ENCODE measurements at places on chromosomes 6 and 20.

- DNase-seq = no peak
Observed at GRCh38 chr6:25270559-25270958, 8.6 kb upstream of the CARMIL1 start.

DNA sequence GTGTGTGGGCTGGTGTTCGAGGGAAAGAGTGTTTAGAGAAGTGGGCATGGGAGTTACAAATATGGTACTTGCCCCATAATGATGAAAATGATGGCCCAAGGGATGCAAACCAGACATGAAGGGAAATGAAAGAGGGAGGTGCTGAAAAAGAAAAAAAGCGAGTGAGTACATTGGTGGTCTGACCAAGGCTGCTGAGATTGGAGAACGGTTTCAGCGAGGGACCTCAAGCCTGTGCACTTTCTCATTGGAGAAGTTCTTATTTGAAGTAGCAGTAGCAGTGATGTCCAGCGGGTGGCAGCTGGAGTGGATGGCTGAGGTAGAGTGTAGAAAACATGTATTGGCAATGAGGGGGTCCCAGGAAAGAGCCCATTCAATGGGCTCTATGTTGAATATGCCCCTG is 54.8 kb downstream of the TNFAIP3 start:
- DNase-seq = no peak

GRCh38 chr6:153145591-153145990 is 14.5 kb upstream of the RGS17 start:
- no peak for DNase-seq

GRCh38 chr6:26485112-26485780 is 14.9 kb upstream of the BTN1A1 start:
- no peak for DNase-seq

DNA sequence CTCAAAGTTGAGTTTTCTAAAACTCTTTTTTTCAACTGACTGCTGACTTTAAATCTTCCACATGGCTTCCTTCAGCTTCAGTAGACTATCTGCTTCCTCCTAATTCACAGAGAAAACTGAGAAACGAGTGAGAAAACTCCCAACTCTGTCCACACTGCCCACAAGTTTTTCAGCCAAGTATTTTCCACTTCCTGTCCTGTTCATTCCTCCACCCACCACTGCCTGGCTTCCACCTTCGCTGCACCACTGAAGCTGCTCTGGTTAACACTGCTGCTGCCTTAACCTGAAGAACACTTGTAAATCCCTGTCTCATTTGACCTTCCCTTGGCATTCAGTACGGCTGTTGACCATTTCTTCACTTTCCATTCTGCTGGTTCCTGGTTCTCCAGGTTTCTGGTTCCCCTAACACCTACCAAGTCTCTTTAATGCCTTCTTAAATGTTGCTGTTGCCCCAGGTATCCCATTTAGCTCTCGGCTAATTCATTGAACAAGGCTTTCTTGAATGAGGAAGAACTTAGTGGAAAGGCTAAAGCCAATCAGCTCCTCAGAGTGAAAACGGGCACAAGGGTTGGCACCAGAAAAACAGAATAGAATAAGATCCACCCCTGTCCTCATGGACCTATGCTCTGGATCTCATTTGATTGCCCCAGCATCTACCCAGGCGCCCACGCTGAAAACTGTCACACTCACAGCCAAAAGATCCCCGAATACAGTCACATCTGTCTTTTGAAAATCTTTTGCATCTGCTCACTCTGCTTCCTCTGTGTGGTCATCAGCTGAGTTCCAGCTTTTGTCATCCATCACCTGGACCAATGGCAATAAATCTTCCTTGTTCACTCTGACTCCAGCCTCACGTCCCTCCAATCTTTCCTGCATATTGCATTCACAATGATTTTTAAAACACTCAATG is 104.4 kb upstream of the TAB2 start:
- peak; percentile 65 for DNase-seq

- DNase-seq = peak; percentile 49
Observed at GRCh38 chr20:40986774-40987173, 41.8 kb upstream of the TOP1 start.

DNA sequence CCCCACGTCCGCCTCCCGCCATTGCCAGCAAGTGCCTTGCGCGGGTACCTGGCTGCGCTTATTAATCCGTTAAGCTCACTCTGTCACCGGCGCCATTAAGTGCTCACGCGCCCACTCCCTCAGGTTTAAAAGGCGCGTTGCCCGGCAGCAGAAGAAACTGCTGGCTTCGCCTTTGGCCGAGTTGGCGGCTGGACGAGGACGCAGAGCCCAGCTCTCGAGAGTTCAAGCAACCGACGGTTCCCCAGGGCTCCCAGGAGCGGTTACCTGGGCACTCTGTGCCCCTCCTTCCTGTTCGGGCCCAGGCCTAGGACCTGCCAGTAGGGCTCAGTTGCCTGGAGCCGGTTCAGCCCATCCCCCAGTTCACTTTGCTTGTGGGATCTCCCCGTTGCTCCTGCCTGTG is at the start of gene GGTLC1:
Gene GGTLC1, minus strand, starts transcription at position 219 of the 400 bp plus-strand sequence. CDS start 2,168 bp downstream, outside the sequence.
- DNase-seq = no peak

GRCh38 chr6:149200282-149200945 is 117.1 kb upstream of the TAB2 start:
- DNase-seq = no peak

DNA sequence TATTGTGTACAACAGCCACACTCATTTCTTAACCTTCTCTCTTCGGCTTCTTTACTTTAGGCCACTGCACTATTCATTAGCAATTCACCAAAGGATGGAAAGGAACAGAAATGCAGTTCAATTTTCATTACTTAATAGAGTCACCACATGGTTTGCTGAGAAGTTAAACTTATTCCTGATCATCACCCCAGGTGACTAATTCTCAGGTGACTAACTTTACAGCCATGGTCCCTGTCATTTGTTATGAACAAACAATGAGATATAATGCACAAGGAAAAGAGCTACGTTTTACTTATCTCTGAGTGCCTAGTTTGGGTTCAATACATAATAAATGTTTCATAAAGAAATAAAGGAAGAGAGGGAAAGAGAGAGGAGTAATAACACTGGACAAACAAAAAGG is 45.8 kb upstream of the DST start:
- DNase-seq = no peak

DNA sequence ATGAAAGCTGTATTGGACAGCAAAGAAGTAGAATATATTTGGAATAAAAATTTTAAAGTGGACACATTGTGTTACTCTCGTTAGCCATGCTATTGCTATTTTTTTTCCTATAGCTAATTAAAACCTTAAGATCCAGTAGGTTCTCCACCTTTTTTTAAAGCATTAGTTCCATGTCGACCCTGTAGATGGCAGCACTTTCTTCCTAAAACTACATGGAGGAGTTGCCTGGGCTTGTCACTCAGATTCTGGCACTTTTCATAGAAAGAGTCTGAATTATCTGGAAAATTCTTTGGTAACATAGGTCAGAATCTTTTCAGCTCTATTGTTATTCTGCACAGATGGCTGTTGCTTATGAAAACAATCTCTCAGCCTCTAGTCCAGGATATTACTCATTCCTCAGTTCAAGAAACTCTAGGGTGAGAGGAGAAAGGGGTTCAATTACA is 42.0 kb upstream of the ESR1 start:
- DNase-seq = peak; percentile 60

GRCh38 chr20:35773154-35773751 is 1.4 kb downstream of the PHF20 start:
- DNase-seq = peak; percentile 72

GRCh38 chr6:166565084-166565967 is 21.2 kb downstream of the RAMACL start:
- no peak for DNase-seq

DNA sequence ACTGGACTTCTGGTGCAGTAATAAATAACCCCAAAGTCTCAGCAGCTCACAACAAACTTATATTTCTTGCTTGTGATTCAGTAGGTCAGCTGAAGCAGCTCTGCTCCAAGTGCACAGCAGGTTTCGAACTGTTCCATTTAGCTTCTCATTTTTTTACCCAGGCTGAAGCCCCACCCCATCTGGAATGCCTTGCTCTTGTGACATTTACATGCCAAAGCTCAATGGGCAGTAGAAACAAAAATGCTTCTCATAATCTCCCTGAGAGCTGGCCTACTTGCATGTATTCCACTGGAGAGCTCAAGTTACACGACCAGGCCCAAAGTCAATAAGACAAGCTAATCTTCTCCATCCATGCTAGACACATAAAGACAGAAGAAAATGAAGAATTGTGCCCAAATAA is 165.2 kb downstream of the HAO1 start:
- no peak for DNase-seq

GRCh38 chr6:46719099-46719498 is 16.1 kb downstream of the PLA2G7 start:
- DNase-seq = no peak

DNA sequence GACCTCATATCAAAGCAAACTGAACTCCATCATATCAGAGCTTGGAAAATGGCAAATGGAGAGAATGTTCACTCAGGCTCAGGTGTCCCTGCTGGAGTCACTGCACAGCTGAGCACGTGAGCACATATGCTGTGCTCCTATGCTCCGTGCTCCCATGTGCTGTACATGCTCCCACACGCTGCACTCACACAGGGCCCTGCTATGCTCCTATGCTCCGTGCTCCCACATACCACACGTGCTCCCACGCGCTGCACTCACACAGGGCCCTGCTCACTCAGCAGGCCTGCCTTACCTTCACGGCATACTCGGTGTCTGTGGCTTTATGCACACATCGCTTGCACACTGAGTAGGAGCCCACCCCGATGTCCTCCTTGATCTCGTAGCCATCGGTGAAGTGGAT is 65.7 kb upstream of the MPC1 start:
- no peak for DNase-seq

DNA sequence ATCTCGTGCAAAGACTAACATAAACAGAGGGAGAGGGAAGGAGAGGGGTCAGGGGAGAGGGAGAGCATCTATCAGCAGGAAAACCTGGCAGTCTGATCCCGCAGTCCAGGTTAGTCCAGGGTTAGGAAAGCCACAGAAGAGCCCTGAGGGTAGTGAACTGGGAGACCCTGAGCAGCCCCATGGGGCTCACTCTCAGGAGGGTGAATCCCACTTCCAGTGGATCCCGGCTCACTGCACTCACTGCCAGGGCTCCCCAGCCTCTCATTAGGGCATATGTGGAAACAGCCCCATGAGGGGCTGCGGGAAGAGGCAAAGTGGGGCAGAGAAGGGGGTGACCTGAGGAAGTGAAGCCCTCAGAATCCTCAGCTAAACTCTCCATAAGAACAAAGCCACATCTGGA is 329.9 kb downstream of the UBE3D start:
- no peak for DNase-seq

GRCh38 chr6:79635232-79635543 is 4.1 kb downstream of the SH3BGRL2 start:
- no peak for DNase-seq

GRCh38 chr20:34055290-34055689 is 56.8 kb downstream of the EIF2S2 start:
- no peak for DNase-seq

- DNase-seq = no peak
Observed at GRCh38 chr20:58573986-58574385, 58.8 kb upstream of the APCDD1L start.

GRCh38 chr6:4256969-4257368 is 121.6 kb upstream of the ECI2 start:
- DNase-seq = no peak

DNA sequence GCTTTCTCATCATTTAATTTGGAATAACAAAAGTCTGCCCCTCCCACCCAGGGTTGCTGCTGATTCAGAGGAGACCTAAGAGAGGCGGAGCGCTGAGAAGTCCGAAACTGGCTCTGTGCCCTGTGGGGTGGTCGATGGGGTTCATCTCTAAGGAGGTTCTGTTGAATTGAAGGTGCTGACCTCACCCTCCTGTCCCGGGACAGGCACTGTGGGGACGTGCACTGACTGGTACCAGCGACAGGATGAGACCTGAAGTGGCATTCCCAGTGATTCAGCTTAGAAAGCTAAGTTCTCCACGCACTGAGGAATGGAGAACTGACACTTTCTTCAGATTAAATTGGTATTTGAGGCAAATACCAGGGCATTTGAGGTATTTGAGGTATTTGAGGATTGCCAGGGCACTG is 1.3 kb downstream of the GUCA1B start:
- DNase-seq = no peak

DNA sequence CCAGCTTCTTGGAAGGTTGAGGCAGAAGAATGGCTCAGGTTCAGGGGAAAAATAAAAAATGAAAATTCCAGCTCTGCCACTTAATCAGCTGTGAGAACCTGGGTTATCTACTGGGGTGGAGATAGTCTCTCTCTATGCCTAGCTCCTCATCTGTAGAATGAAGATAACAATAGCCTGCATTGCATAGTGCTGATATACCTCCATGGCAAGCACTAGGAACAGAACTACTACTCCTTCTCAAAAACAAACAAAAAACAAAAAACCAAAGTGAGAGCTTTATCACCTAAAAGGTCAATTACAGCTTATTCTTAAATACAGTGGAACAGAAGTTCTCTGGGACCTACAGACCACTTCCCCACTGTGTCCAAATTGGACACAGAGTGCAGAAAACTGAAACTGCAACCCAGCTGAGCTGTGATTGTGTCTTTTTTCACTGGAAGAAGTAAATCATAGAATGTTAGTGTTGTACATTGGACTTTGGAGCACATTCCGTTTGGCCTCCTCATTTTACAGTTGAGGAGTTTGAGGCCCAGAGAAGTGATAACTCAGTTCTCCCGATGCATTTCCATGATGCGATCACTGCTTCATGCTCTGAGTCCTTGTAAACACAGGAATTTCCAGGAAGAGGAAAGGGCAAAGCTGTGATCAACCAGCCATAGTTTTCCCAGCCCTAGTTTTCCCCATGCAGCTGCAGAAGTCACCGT is 23.3 kb downstream of the MTFR2 start:
- DNase-seq = no peak

DNA sequence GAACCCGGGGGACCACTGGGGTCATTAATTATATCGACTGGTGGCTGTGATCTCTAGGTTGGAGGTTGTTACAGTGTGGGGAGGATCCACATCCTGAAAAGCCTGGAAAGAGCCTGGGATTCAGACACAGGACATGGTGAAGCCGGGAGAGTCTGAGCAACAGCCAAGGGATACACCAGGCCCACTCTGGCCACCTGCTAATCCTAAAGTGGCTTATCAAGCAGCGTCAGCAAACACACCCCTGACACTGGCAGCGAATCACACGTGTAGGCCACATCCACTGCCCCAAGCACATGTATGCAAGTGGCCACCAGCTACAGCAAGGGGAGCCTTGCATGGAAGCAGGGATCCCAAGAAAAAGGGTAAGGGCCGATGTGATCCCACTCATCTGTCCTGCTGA is 41.0 kb downstream of the GFOD1 start:
- no peak for DNase-seq

DNA sequence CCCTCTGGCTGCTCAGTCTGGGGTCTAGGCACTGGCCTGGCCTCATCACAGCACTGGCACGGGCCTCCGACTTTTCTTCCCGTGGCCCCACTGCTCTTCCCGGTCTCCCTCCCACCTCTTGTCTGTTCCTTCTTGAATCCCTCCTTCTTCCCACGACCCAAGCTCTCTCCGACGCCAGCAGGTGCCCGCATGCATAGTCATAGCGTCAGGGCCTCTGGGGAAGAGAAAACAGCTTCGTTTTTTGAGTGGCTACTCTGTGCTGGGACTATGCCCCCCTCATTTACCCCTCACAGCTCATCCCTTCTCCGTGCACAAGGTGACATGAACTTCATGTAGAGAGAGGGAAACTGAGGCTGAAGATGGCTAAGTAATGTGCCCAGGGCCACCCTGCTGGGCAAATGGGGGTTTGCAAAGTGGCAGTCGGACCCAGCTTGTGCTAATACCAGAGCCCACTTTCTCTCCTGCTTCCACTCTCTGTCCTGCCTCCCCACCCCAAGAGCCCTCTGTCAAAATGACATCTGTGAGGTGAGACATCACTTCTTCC is 59.2 kb downstream of the SYNJ2 start:
- DNase-seq = no peak

GRCh38 chr6:20606831-20607230 is 72.6 kb downstream of the CDKAL1 start:
- no peak for DNase-seq
